ENCODE measurements at places on chromosomes 3 and 15.

- no peak for DNase-seq
Observed at GRCh38 chr15:60328852-60329443, 68.8 kb downstream of the ANXA2 start.

GRCh38 chr3:192054881-192055280 lies 593.9 kb downstream of the PYDC2 start:
- DNase-seq = no peak

- no peak for DNase-seq
Observed at GRCh38 chr3:94331831-94332230, 269.0 kb downstream of the NSUN3 start.

GRCh38 chr15:73346735-73347312 lies 21.9 kb downstream of the HCN4 start:
- DNase-seq = peak; percentile 21

- no peak for DNase-seq
Observed at GRCh38 chr3:11545186-11545851, 98.4 kb downstream of the VGLL4 start.

DNA sequence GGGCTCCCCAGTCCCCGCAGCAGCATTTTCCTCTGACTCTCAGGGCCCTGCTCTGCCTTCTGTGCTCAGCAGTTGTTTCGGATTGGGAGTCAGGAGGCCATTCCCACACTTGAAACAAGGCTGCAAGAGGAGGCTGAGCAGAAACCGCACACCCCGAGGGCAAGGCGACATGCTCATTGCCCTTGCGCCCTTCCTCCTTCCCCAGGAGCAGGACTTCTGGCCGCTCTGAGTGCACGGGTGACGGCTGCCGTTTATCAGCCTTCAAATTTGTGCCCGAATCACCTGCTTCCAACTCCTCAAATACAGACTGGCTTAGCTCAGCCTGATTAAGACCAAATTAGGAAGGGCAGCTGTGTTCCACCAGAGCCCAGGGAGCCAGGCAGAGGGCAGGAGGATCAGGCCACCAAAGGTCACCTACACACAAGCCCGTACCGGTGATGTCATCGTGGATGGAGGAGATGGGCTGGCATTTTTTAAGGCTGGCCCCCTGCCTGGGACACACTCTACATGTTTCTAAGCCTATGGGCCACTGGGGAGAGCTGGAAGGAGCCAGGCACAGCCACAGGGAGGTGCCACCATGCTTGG lies 38.1 kb downstream of the TM2D3 start:
- DNase-seq = no peak

DNA sequence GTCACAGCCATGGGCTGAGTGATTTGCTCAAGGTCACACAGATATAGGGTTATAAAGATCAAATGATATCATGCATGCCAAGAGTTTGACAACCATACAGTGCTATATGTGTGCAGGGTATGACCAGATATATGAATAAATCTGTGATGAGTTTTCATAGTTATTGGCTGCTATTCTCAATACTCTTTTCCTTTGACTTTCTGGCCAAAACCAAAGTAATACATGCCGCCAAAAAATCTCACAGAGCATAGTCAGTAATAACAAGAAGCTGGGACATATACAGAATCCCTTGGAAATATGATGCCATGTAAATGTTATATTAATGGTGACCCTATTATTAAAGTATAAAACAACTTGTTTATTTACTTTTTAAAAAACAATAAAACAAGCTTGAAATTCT lies 11.6 kb upstream of the TSC22D2 start:
- DNase-seq = no peak
